Hematopoietic multipotent progenitor cell treated with erythropoietin and hydrocortisone succinate and interleukin-3 and kit ligand, for 17 days (in vitro differentiated cells): ENCODE measurements at places on chromosomes 11 and 22.

- DNase-seq = no peak
Observed at GRCh38 chr22:50071432-50072166, 13.5 kb upstream of the TTLL8 start.

DNA sequence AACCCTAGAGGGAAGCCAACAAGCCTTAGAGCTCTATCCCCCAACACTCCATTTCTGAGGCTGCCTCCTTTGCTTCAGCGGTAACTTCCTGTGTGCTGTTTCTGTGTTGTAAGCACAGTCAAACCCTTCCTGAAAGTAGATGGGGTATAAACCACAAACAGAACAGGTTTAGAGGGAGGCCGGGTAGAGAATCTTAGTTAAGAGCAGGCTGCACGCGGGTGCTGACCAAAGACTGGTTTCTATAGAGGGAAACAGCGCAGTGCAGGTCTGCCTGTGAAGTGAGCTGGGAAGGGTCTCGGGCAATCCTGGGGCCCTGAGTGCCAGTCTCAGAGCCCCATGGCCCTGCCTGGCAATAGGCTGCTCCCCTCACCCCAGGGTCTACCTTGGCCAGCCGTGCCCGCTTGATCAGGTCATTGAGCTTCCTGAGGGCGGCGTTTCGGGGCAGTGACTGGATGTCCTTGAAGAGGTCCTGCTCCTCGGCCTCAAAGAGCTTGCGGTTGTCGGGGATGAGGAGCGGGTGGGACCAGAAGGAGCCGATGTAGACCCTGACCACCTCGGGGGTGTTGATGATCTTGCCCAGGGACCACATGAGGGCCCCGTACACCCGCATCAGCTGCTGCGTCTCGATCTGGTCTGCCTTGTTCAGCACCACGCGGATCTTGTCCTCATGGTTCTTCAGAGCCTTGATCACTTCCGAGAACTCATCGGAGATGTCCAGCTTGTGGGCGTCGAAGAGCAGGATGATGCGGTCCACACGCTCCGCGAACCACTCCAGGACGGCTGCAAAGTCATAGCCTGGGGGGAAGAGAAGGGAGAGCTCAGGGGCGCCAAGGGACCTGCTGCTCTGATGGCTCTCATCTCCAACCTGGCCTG is 15.3 kb upstream of the CDC42BPG start:
- DNase-seq = no peak

DNA sequence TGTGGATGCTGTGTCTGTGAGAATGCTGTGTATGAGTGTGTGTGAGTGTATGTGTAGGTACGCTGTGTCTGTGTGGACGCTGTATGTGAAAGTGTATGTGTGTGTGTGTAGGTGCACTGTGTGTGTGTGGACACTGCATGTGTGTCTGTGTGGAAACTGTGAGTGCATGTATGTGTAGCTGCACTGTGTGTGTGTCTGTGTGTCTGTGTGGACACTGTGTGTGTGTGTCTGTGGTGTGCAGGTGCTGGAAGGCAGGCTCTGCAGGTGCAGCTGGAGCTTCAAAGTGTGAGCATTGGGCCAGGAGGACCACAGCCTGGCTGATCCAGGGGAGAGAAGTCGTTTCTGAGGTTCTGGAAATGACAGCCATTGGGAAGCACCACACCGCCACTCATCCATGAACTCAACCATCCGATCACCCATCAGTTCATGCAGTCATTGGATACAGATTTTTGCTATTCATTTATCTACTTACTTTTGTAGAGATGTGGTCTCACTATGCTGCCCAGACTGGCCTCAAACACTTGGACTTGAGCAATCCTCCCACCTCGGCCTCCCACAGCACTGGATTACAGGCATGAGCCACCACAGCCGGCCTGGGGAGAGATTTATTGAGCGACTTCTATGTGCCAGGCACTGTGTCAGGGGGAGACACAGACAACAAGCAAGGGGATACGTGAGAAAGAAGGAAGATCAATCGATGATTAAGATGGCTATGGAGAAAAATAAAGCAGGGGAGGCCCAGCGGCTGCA is 9.6 kb downstream of the TRPM5 start:
- no peak for DNase-seq

DNA sequence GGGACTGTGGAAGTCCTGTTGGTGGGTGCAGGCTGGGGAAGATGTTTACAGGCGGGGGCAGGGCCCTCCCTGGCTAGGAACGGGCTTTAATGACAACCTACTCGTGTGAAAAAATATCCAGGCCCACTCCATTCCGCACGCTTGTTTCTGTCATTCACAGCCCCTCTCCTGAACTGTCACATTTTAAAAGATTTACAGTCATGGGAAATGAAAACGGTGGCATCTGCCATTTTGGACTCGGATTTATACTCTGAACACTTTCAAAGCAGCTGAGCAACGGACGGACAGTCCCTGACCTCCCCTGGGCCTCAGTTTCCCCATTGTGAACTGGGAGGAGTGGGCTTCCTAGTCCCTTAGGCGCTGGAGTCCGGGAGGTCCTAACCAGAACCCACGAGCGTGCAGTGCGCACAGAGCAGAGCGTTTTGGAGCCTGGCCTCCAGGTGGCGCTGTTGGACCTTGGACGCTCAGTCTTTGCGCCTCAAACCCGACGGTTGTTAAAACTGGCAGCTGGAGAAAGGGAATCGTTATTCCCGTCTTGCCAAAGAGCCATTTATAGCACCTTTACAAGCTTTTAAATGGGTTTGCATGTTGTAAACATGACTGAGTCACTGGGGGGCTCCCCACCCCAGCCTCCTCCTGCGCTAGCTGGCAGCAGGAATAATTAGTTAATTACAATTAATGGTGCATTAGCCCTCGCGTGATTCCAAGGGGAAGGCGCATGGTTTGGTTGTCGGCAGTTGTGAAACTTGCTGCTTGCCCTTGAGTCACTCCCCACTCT is 75.3 kb downstream of the FBLN1 start:
- peak; percentile 71 for DNase-seq

DNA sequence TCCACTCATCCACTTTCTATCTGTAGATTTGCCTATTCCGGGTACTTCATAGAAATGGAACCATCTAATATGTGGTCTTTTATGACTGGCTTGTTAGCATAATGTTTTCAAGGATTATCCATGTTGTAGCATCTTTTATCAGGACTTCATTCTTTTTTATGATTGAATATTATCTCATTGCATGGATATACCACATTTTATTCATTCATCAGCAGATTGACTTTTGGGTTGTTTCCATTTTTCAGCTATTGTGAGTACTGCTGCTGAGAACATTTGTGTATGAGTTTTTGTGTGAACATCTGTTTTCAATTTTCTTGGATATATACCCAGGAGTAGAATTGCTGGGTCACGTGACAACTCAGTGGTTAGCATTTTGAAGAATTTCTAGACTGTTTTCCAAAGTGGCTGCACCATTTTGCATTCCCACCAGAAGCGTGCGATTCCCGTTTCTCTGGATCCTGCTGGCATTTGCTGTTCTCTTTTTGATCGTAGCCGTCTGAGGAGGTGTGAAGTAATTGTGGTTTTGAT is 8.9 kb downstream of the DERL3 start:
- no peak for DNase-seq

- no peak for DNase-seq
Observed at GRCh38 chr11:10474551-10474950, 19.5 kb downstream of the AMPD3 start.

GRCh38 chr22:42434748-42435425 is 2.7 kb upstream of the NFAM1 start:
- DNase-seq = no peak

GRCh38 chr22:45830531-45831245 is 146.3 kb downstream of the WNT7B start:
- DNase-seq = no peak

DNA sequence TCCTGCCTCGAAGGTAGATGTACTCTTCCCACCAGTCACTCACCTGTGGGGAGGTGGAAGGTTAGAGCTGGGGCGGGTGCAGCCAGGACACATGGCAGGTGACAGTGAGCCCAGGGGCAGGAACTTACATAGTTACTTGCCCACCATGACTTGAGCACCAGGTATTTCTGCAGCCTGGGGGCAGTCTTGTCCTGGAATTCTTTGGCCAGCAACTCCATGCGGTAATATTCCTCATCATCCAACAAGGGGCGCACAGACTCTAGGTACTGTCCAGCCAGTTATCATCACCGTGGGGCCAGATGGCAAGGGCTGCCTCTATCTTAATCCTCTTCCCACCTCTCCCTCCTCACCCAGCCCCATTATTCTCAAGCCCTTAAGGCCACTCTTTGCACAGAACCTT is 2.2 kb downstream of the CPT1B start:
- no peak for DNase-seq
